NCI-H1694 (cell line): ENCODE measurements at places on chromosomes 2 and 18.

DNA sequence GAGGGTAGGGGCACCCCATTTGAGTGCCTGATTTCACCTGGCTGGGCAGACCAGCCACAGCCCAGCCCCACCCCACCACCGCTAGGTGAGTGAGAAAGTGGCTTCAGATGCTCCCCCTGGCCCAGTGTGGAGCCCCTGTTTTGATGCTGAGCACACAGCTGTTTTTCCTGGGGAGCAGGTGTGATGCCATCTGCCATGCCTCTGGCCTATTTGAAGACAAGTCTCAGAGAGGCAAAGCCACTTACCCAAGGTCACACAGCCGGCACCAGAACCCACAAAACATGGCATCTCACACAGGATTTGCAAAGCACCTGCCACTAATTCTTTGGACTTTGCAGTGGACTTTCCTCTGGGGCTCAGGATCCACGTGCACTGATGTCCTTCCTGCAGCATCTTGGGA is 131.3 kb downstream of the INHBB start:
- DNase-seq, result no peak

GRCh38 chr18:28015671-28016070 is 161.3 kb downstream of the CDH2 start:
- no peak for DNase-seq

DNA sequence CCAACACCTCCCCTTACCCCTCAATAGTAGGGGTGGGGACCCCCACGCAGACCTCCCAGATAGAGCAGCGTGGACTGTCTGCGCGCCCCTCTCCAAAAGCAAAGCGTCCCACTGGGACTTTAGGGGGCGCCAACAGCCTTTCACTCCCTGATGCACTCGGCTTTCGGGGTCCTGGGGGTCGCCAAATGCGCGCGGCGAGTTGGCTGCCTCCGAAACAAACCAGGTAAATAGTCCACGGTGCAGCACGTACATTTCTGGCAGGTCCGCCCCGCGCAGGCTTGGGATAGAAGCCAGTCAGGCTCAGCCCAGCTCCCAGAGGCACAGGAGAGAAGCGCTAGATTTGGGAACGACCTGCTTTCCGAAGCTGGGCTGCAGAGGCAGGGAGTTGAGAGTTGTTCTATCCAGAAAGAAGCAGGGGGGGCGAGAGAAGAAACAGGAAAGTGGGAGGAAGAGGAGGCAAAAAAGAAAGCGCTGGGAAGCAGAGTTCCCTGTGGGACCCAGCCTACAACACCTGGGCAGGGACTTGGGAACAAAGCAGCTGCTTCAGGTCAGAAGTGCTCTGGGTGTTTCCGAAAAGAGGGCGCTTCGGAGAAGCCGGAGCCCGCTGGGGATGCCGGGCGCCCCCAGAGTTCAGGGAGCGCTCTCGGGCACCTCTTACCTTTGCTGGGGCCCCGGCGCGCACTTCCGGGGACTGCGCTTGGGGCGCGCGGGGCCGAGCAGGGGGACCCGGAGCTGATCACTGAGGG is 544 bp downstream of the EVA1A start:
- DNase-seq, result no peak

- DNase-seq, result peak; percentile 41
These were observed 11.4 kb upstream of the ALPI start for GRCh38 chr2:232444409-232445148.

- no peak for DNase-seq
These were observed 708.5 kb upstream of the FAM98A start for GRCh38 chr2:34307636-34308035.
